ENCODE measurements at places on chromosomes 1 and 21. TPM values are rescaled to one million over a fixed set of nuclear protein-coding genes. Genes with fewer than 3 reads are reported as not detected.

DNA sequence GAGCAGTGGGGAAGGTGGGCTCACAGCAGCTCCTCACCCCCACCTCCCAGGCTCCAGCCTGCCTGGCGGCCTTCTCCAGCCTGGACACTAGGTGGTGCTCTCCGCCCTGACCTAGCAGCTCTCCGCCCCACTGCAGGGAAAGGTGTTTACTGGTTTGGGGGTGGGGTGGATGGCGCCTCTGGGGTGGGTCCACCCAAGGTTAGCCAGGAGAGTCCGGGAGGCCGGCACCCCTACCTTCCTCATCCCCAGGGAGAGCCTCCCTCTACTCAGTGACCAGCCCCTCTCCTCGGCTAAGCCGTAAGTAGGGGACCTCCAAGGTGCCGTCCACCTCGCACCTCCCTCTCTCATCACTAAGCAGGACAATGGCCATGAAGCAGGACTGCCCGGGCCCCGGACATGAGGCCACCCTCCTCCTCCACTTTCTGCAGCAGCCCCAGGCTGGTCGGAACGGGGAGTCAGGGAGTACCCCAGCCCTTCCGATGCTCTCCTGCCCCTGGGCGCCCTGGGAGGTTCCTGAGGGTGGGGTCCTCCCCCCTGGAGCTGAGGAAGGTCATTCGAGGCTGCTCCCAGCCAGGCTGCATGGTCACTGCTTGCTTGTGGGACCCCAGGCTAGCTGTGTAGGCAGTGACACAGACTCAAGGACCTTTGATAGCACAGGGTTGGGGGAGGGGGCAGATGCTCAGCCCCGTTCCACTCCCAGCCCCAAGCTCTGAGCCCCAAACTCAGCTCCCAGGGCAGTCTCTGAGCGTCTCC is 101.4 kb upstream of the VAMP3 start:
- no peaks in the 10 kb centered on the region for H3K36me3 ChIP-seq
- no peaks in the 10 kb centered on the region for H3K4me1 ChIP-seq
- H3K4me3 ChIP-seq, result no peak overlapping the region
- no peak overlapping the region for H3K27ac ChIP-seq
- 0 out of 2 replicates have a peak, but pooled peaks cover 3% of the 10 kb centered on the region for H3K27me3 ChIP-seq
- peak; percentile 68 for DNase-seq

- no peak overlapping the region for H3K27ac ChIP-seq
- H3K36me3 ChIP-seq, result no peaks in the 10 kb centered on the region
- no peak overlapping the region for H3K4me3 ChIP-seq
- H3K4me1 ChIP-seq, result peaks cover 27% of the 10 kb centered on the region
- DNase-seq, result no peak
These were observed 38.1 kb upstream of the GREM2 start for GRCh38 chr1:240649733-240650721.

- no peaks in the 10 kb centered on the region for H3K27me3 ChIP-seq
- H3K4me1 ChIP-seq, result peaks cover 8% of the 10 kb centered on the region
- peak overlapping the region; percentile 58 for H3K4me3 ChIP-seq
- DNase-seq, result peak; percentile 73
- no peaks in the 10 kb centered on the region for H3K36me3 ChIP-seq
These were observed 47.6 kb downstream of the B3GALT5 start for GRCh38 chr21:39660191-39660980.

DNA sequence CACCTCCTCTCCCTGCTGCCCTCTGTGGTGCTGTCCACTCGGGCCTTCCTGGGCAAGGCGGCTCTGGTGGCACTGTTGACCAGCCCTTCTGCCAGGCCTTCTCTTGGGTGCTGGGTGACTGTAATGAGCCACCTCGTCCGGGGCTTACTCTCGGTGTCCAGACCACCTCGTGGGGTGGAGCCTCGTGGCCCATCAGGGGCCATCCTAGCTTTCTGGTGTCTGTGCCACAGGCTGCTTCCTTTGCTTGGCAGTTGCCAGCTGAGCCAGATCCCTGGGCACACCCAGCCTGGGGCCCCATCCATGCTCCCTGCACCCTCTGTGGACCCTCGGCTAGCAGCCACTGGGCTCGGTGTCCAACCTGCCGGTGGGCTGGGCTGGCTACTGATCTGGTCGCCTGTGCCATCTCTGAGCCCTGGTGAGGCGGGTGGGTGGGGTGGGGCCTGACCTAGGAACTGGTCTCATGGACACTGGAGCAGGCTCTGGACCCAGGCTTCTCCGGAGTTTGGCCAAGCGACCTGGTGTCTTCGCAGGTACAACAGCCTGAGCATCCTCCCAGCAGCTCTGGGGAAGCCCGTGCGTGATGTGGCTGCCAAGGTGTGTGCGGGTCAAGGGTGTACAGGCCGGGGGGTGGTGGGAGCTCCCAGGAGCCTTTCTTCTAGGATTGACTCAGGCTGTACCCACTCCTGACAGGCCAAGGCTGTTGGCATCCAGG is 1.4 kb downstream of the PRXL2B start:
- H3K27ac ChIP-seq, result no peak overlapping the region
- H3K4me3 ChIP-seq, result no peak overlapping the region
- no peaks in the 10 kb centered on the region for H3K4me1 ChIP-seq
- no peaks in the 10 kb centered on the region for H3K27me3 ChIP-seq
- H3K36me3 ChIP-seq, result no peaks in the 10 kb centered on the region

DNA sequence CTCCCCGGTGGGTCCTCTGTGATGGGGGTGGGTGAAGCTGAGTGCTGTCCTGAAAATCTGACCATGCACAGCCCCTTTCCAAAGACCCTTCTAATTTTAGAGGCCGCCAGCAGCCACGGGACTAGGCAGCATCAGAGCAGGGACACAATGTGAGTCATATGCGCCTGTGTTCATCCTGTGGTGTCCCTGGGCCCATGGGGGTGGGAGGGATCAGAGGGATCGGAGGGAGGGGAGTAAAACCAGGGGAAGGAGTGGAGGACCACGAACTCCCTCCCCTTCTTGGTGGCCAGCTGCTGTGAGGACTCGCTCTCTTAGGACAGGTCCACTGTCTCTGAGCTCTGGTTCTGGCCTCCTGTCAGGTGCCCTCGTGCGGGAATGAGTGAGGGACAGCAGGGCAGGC is 61.5 kb downstream of the ADARB1 start:
- H3K4me1 ChIP-seq, result peaks cover 30% of the 10 kb centered on the region
- no peak overlapping the region for H3K27ac ChIP-seq
- DNase-seq, result peak; percentile 26
- H3K4me3 ChIP-seq, result no peak overlapping the region

The ANGPTL1 gene
- total RNA-seq, result 4.7 TPM

The PTAFR gene
- total RNA-seq, result not detected

The OR2T11 gene
- total RNA-seq, result not detected

The TMPRSS2 gene
- total RNA-seq, result not detected
